Pancreas (tissue), 10 donors: ENCODE measurements at places on chromosomes 12 and 14. TPM values are rescaled to one million over a fixed set of nuclear protein-coding genes. Genes with fewer than 3 reads are reported as not detected.
A peak's percentile ranks its signal among the peaks of the same experiment; 100 is the strongest.

DNA sequence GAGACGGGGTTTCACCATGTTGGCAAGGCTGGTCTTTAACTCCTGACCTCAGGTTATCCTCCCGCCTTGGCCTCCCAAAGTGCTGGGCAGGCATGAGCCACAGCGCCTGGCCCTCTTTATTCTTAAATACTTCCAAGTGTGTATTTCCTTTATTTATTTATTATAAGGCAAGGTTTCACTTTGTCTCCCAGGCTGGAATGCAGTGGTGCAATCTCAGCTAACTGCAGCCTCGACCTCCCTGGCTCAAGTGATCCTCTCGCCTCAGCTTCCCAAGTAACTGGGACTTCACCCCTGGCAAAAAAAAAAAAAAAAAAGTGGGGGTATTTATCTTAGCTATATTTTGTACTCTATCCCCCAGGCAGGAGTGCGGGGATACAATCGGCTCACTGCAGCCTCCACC is 6.8 kb downstream of the FAM216A start:
- H3K4me3 ChIP-seq = no peak overlapping the region
- DNase-seq = no peak
- no peak overlapping the region for H3K27ac ChIP-seq
- H3K36me3 ChIP-seq = no peaks in the 10 kb centered on the region
- no peaks in the 10 kb centered on the region for H3K4me1 ChIP-seq
- no peaks in the 10 kb centered on the region for H3K27me3 ChIP-seq

GRCh38 chr14:89443042-89443629 is 26.1 kb upstream of the FOXN3 start:
- H3K36me3 ChIP-seq = no peaks in the 10 kb centered on the region
- H3K27me3 ChIP-seq = no peaks in the 10 kb centered on the region
- H3K4me3 ChIP-seq = no peak overlapping the region
- H3K27ac ChIP-seq = no peak overlapping the region
- no peak for DNase-seq
- no peaks in the 10 kb centered on the region for H3K4me1 ChIP-seq

- DNase-seq = no peak
- H3K4me3 ChIP-seq = no peak overlapping the region
- peaks cover 4% of the 10 kb centered on the region for H3K4me1 ChIP-seq
- no peaks in the 10 kb centered on the region for H3K36me3 ChIP-seq
- H3K27ac ChIP-seq = no peak overlapping the region
Measured at GRCh38 chr12:25427337-25428249, 125.5 kb downstream of the LMNTD1 start.

- H3K36me3 ChIP-seq = no peaks in the 10 kb centered on the region
- H3K27ac ChIP-seq = no peak overlapping the region
- no peak overlapping the region for H3K4me3 ChIP-seq
- peak; percentile 52 for DNase-seq
- no peaks in the 10 kb centered on the region for H3K4me1 ChIP-seq
Measured at GRCh38 chr12:5022465-5023061, 21.1 kb upstream of the KCNA5 start.

GRCh38 chr12:95282266-95282665 is 64.7 kb downstream of the VEZT start:
- peaks cover 21% of the 10 kb centered on the region for H3K36me3 ChIP-seq
- H3K27me3 ChIP-seq = no peaks in the 10 kb centered on the region
- DNase-seq = no peak
- no peak overlapping the region for H3K4me3 ChIP-seq

DNA sequence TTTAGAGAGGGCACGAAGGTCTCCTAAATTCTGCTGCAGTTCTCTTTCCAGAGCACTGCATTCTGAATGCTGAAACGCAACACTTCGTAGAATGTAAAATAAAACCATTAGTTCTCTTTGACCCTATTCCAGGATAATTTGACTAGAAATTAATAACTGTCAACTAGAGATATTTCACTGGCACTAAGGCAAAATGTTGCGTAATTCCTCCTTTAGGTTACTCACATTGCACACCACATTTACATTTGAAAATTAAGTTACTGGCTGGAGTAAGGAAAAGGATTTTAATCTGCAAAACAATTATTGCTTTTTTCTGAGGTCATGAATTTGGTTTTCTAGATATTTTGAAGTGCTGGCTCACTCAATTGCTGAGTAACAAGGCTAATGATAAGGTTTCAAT is 58.0 kb upstream of the TRHDE start:
- no peak overlapping the region for H3K4me3 ChIP-seq
- DNase-seq = no peak
- no peaks in the 10 kb centered on the region for H3K4me1 ChIP-seq
- no peak overlapping the region for H3K27ac ChIP-seq

DNA sequence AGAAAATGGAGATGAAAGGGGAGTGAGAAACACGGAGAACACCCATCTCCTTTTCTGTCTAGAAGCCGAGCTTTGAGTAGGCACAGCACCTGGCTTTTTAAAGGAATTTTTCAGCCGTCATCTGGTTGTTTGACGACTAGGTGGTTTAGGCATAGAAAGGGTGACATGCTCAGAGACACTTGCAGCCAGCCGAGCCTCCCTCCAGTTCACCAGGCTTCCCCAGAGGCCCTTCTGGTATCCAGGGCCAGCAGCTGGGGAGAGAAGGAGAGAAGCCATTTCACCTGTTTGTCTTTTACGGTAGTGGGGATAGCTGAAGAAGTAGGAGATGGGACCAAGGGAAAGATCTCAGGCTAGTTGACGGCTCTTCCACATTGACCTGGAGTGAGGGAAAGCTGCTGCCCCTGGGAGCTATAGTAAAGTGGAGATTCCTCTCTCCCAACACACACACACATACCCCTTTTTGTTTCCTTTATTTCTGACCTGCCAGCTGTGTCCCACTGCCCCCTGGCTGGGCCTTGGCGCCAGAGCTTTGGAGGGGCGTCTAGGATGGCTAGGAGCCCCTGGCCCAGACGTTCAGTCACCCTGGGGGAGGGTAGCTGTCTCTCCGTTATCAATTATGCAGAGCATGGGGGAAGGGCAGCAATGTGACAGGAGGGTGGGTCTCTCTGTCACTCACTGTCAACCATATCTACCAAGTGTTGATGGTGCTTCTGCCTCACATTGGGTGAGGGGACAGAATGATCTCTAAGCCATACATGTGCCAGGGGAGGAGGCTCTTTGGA is 5.5 kb downstream of the MAP3K12 start:
- H3K36me3 ChIP-seq = no peaks in the 10 kb centered on the region
- no peak for DNase-seq
- peaks cover 8% of the 10 kb centered on the region for H3K4me1 ChIP-seq
- H3K27me3 ChIP-seq = no peaks in the 10 kb centered on the region

DNA sequence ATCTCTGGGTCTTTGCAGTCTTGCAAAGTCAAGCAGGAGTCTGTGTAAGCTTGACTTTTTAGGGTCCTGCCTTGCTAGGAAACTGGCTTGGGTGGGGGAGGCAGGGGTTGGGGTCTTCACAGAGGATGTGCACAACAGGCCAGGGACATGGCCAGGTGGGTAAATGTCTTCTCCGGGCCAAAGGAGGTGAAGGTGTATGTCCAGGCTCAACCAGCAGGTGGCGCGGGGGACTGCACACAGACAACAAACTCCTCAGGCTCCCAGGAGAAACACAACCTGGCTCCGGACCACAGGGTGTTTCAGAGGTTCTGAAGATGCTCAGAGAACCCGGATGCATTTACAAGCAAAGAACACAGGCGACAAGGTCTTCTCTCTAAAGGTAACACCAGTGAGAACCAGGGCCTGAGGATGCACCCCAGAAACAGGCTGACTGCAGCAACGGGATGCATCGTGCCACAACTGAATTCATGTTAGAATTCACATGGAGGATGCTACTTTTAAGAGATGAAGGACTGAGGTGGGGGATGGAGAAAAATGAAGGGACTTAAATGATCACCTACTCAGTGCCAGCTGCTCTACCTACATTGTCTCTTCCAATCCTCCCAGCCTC is 56.0 kb downstream of the PLEKHG3 start:
- DNase-seq = peak; percentile 83
- H3K4me1 ChIP-seq = peaks cover 39% of the 10 kb centered on the region
- no peaks in the 10 kb centered on the region for H3K27me3 ChIP-seq
- no peaks in the 10 kb centered on the region for H3K36me3 ChIP-seq
- no peak overlapping the region for H3K4me3 ChIP-seq

- no peaks in the 10 kb centered on the region for H3K27me3 ChIP-seq
- no peaks in the 10 kb centered on the region for H3K4me1 ChIP-seq
- H3K4me3 ChIP-seq = no peak overlapping the region
- no peak for DNase-seq
- no peak overlapping the region for H3K27ac ChIP-seq
- no peaks in the 10 kb centered on the region for H3K36me3 ChIP-seq
Measured at GRCh38 chr14:76937181-76938091, 91.1 kb downstream of the IRF2BPL start.

GRCh38 chr14:98736701-98737338 is 535.2 kb downstream of the BCL11B start:
- no peaks in the 10 kb centered on the region for H3K27me3 ChIP-seq
- H3K36me3 ChIP-seq = no peaks in the 10 kb centered on the region
- no peak overlapping the region for H3K27ac ChIP-seq
- no peak overlapping the region for H3K4me3 ChIP-seq
- DNase-seq = no peak

DNA sequence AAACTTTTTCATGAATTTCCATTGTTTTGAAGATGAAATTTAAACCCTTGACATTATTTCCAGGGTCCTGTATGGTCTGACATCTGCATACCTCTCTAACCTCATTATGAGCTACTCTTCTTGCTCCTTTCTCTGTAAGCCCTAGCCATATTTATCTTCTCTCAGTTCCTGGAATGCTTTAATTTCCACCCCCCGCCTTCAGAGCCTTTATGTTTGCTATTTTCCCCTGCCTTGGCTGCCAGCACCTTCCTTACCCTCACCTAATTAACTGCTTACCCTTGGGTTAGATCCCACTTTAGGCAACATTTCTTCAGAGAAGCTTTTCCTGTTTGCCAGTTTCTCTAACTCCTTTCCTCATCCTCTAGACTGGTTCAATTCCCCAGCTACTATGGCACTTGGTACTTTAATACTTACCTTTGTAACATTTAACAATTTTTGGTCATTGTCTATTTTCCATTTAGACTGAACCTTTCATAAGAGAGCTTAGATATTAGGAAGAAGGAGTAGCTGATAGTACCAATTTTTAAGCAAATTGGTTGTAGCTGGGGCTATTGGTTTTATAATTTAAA is 6.0 kb downstream of the STYX start:
- DNase-seq = no peak
- no peaks in the 10 kb centered on the region for H3K36me3 ChIP-seq
- no peaks in the 10 kb centered on the region for H3K27me3 ChIP-seq
- H3K27ac ChIP-seq = no peak overlapping the region

MYF6 gene
- polyA plus RNA-seq = not detected

DNAH10 gene
- polyA plus RNA-seq = 0.02 TPM

ANO4 gene
- polyA plus RNA-seq = 0.14 TPM

PTPRO gene
- polyA plus RNA-seq = 0.19 TPM

FAM186B gene
- 0.65 TPM for polyA plus RNA-seq

MYO1H gene
- polyA plus RNA-seq = 0.07 TPM

FOXN4 gene
- polyA plus RNA-seq = 0.12 TPM
